ENCODE measurements at places on chromosomes 13 and 19.

DNA sequence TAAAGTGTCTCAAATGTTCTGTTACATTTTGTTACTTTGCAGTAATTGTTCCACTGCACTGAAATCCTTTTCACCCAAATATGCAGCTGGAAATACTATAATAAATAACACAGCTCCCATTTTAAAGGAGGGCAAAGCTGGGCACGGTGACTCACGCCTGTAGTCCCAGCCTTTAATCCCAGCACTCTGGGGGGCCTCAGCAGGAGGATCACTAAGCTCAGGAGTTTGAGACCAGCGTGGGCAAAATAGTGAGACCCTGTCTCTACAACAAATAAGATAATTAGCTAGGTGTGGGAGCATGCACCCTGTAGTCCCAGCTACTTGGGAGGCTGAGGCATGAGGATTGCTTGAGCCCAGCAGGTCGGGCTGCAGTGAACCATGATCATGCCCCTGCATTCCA is 7.5 kb upstream of the UBAC2 start:
- no peak for DNase-seq

DNA sequence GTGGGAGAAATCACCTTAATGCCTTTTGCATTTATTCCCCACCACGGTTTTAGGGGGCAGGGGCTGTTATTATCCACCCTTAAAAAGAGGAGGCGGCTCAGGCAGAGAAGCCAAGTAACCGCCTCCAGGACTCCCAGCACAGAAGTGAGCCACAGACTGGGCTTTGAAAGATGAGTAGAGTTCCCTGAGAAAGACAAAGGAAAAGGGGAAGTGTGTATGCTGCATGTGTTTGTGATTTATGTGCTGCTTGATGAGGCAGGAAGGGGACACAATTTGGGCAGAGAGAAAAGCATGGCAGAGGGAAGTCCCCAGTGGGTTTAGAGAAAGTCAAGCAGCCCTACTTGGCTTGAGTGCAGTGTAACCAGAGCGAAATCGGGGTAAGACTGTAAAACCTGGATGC is 85.0 kb downstream of the DOCK9 start:
- no peak for DNase-seq

GRCh38 chr13:98774776-98775175 is 22.3 kb upstream of the SLC15A1 start:
- no peak for DNase-seq

- DNase-seq: no peak
Observed at GRCh38 chr13:24274452-24275021, 34.8 kb upstream of the C1QTNF9 start.

GRCh38 chr19:9861503-9861902 is 26.4 kb downstream of the PIN1 start:
- no peak for DNase-seq

- no peak for DNase-seq
Observed at GRCh38 chr19:41682437-41682836, 5.6 kb downstream of the CEACAM7 start.

DNA sequence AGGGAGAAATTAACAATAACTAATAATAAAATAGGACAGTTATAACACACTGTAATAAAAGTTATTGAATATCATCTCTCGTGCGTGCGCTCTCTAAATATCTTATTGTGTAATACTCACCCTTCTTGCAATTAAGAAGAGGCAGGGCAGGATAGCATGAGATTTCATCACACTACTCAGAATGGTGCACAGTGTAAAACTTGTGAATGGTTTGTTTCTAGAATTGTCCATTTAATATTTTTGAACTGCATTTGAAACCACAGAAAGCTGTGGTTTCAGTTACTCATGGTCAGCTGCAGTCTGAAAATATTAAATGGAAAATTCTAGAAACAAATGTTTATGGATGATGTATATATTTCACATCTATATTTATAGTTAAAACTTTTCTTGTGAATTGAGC is 161.1 kb downstream of the DCT start:
- DNase-seq: no peak

DNA sequence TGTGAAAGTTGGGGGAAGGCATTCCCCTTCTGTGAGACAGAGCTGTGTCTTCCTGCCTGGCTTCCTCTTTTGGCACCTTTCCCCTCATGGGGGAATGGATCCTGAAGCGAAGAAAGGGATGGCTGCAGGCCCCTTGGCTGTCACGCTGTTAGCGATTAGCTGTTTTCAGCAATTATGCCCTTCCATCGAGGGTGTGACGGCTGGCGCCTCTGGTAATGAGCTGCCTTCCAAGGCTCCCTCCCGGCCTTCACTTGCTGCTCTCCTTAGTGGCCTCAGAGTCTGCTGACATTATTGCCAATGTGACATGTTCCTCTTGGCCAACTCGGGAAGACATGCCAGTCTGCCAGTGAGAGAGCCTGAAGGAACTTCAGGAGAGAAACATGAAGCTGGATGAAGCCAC is 162.1 kb downstream of the ZIC5 start:
- DNase-seq: no peak

DNA sequence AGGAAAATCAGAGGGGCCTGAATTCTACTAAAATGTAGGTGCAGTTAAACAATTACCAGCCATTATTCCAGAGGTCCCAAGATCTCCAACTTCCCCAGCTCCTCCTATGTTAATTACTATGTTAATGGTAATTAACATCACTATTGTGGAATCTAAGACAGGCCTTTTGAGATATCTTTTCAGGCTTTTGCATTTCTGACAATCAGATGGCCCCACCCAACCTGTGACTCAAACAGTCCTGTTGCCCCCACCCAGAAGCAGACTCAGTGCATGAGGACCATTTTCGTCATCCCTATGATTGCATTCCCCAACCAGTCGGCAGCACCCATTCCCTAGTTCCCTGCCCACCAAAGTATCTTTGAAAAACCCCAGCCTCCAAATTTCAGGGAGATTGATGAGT is 8.5 kb upstream of the ZNF30 start:
- DNase-seq: no peak

DNA sequence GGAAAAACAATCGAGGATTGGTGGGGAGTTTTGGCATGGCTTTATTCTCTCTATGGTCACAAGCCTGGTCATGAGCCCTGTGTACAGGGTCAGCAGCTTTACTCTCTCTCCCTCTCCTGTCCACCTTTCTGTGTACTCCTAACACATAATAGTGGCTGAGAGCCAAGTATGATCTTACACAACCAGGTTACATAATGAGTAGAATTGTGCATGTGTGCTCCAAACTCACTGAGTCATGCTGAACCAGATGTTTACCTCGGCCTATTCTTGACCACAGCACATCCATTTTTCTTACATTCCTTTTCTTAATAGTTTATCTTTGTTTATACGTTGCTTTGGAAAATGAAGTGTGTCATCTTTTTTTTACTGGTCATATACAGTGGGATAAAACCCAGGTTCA is 53.1 kb downstream of the ZNF254 start:
- DNase-seq: peak; percentile 42

DNA sequence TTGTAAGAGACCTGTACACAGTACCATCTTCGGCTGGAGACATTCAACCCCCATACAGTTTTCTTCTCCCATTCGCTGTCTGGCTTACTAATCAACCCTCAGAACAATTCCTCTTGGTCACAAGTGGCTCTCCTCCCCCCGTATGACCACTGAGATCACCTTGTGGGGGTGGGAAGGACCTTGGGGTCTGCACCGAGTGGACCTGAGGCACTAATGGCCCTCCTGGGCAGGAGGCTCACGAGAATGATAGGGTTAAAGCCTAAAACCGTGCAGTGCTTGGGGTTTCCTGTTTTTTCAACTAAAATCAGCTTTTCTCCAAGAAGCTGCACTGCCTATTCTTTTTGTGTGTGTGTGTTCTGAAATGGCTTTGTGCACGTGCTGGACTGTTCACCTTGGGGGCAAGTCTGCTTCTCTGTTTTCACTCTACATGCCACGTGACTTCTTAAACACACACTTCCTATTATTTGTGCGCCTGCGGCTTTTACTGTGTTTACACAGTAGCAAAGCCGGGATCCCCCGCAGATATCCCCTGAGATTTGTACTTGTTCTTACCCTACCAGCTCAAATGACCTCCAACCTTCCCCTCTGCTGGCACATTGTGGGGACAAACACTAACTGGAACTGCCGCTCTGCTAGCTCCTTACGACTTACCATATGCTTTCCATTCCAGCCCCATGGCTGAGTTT is 12.3 kb downstream of the RBM26 start:
- DNase-seq: no peak

- DNase-seq: no peak
Observed at GRCh38 chr19:51294211-51294976, 17.1 kb upstream of the IGLON5 start.

GRCh38 chr19:35328851-35329285 is at the start of gene CD22:
TSS of gene CD22 (plus strand) at chr19:35329187. CDS start at chr19:35332041, 2,854 bp downstream.
- no peak for DNase-seq
